PC-9 (cell line): ENCODE measurements at places on chromosomes 12 and 14.

- no peak overlapping the region for H3K27ac ChIP-seq
- no peaks in the 10 kb centered on the region for H3K36me3 ChIP-seq
- peaks cover 3% of the 10 kb centered on the region for H3K4me1 ChIP-seq
- no peak for DNase-seq
- H3K27me3 ChIP-seq = no peaks in the 10 kb centered on the region
Observed at GRCh38 chr12:77888611-77889010, 57.9 kb downstream of the NAV3 start.

GRCh38 chr12:4939418-4940023 is 29.8 kb downstream of the KCNA1 start:
- H3K36me3 ChIP-seq = no peaks in the 10 kb centered on the region
- no peak for DNase-seq
- peaks cover 79% of the 10 kb centered on the region for H3K27me3 ChIP-seq

GRCh38 chr12:124829708-124830304 is 33.9 kb downstream of the SCARB1 start:
- no peak overlapping the region for H3K4me3 ChIP-seq
- H3K4me1 ChIP-seq = peaks cover 27% of the 10 kb centered on the region

GRCh38 chr12:109714141-109714912 is 702 bp downstream of the FAM222A start:
- H3K27me3 ChIP-seq = no peaks in the 10 kb centered on the region
- H3K4me1 ChIP-seq = peaks cover 28% of the 10 kb centered on the region
- DNase-seq = no peak
- no peaks in the 10 kb centered on the region for H3K36me3 ChIP-seq
- no peak overlapping the region for H3K27ac ChIP-seq

DNA sequence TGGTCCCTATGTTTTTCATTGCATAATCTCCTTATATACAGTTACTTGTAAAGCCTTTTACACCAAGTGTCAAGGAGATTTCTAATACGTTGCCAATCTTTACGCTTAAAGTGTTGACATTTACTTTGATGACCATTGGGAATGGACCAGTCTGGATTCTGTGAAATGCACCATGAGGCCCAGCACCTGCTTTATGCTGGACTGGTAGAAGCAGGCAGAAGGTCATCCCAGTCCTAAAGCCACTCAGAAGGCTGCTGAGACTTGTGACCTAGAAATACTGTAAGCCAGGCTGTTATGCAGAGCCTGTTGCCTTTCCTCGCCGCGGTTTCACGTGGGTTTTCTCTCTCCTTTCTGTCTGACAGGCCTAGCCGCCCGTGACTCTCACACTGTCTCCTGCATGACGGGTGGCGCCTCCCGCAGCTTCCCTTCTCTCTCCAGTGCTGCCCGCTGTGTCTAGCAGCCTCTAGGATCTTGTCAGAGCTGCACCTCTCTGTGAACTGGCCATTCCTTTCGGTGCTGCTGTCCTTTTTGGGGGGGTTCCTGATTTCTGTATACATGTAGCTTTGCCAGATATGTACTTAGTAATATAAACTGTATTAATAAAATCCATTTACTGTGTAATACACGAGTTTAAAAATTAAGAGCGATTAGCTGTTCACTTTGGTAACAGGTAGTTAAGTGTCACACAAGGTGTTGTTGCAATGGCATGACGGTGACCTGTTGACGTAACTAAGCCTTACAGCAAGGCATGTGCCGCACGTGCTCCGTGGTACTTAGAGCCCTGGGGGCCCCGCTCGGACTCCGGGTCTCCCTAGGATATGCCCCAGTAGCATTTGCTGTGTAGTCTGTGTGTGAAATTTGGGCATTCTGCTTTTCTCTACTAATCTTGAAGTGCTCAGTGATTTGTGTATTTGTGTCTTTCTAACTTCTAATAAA is 29.7 kb downstream of the XRCC3 start:
- H3K27ac ChIP-seq = no peak overlapping the region
- H3K4me1 ChIP-seq = no peaks in the 10 kb centered on the region
- peaks cover 75% of the 10 kb centered on the region for H3K36me3 ChIP-seq
- H3K4me3 ChIP-seq = no peak overlapping the region
- no peaks in the 10 kb centered on the region for H3K27me3 ChIP-seq

DNA sequence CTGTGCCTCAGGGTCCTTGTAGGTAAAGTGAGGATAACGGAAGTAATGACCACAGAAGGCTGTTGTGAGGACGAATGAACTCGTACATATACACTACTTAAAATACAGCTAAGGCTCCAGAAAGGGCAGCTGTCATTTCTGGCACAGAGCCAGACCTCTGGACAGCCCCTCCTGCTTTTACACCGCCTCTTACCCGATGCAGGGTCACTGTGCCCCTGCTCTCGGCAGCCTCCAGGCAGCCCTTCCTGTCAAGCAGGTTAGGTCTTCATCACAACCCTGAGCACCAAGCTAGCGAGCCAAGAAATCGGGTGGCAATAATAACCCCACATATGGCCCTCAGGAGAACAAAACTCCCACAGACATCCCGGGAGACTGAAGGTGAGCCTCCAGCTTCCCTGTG is 8.5 kb downstream of the TMEM229B start:
- H3K4me1 ChIP-seq = no peaks in the 10 kb centered on the region
- H3K27me3 ChIP-seq = 0 out of 2 replicates have a peak, but pooled peaks cover 5% of the 10 kb centered on the region
- no peak overlapping the region for H3K27ac ChIP-seq
- H3K36me3 ChIP-seq = no peaks in the 10 kb centered on the region
- no peak overlapping the region for H3K4me3 ChIP-seq

- H3K27ac ChIP-seq = no peak overlapping the region
- H3K36me3 ChIP-seq = no peaks in the 10 kb centered on the region
- H3K4me3 ChIP-seq = no peak overlapping the region
Observed at GRCh38 chr12:50964432-50964831, 12.1 kb downstream of the HIGD1C start.

DNA sequence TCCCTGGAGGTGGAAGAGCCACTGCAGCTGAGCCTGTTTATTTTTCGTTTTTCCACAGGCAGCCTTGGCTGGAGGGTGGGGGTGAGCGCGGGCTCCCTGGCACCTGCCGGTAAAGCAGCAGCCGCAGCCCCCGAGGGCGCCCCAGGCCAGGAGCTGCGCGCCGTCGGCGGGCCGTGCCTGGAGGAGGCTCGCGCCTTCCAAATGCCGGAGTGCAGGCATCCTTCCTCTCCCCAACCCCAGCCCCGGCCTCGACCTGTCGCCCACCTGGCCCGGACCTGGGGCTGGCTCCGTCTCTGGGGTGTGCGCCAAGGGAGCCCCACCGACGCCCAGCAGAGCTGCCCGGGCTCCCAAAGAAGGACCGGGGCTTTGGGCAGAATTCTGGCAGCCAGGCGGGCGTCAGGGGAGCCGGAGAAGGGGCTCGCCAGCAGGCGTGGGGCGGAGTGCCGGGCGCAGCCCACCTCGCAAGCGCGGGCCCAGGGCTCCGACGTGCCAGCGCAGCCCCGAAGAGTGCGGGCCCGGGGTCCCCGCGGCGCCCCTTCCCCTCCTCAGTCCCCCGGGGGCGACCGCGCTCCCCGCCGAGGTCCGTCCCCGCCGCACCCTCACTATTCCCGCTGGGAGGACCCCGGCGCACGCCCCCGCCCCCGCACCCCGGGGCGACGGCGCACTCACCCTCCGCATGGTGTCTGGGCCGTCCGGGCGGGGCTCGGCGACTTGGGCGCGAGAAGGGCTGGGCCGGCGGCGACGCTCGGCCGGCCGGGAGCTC is 130.3 kb downstream of the NDUFA12 start:
- H3K27me3 ChIP-seq = peaks cover 5% of the 10 kb centered on the region
- no peaks in the 10 kb centered on the region for H3K4me1 ChIP-seq
- no peaks in the 10 kb centered on the region for H3K36me3 ChIP-seq
- peak overlapping the region; percentile 46; the same call in 1 of the 2 replicates for H3K4me3 ChIP-seq
- DNase-seq = no peak

- H3K36me3 ChIP-seq = peaks cover 10% of the 10 kb centered on the region; the same call in 1 of the 2 replicates
- H3K27ac ChIP-seq = peak overlapping the region; percentile 93
- H3K4me3 ChIP-seq = no peak overlapping the region
- no peaks in the 10 kb centered on the region for H3K27me3 ChIP-seq
- H3K4me1 ChIP-seq = peaks cover 87% of the 10 kb centered on the region
- DNase-seq = no peak
Observed at GRCh38 chr14:68460541-68460940, 332.3 kb downstream of the ZFP36L1 start.

DNA sequence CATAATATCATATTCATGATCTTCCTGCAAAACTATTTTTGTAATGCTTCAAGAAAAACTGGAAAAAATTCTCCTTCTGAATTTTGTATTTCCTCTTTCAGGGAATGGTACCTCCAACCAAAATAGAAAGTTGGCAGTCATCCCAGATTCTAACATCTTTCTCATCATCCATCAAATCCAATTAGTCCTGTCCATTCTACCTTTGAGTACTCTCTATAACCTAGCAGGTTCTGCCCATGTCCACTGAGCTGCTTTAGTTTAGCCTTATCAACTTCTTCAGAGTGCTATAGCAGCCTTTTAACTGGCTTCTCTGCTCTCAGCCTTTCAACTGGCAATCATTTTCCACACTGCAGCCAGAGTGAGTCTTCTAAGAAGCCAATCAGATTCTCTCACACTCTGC is 236.2 kb downstream of the AKAP6 start:
- no peak overlapping the region for H3K27ac ChIP-seq
- H3K36me3 ChIP-seq = no peaks in the 10 kb centered on the region
- no peak for DNase-seq
- H3K4me3 ChIP-seq = no peak overlapping the region
- peaks cover 9% of the 10 kb centered on the region for H3K4me1 ChIP-seq

GRCh38 chr14:95121911-95122620 is 35.3 kb downstream of the DICER1 start:
- no peak overlapping the region for H3K4me3 ChIP-seq
- no peaks in the 10 kb centered on the region for H3K36me3 ChIP-seq
- DNase-seq = no peak
- no peaks in the 10 kb centered on the region for H3K4me1 ChIP-seq
- H3K27ac ChIP-seq = no peak overlapping the region

DNA sequence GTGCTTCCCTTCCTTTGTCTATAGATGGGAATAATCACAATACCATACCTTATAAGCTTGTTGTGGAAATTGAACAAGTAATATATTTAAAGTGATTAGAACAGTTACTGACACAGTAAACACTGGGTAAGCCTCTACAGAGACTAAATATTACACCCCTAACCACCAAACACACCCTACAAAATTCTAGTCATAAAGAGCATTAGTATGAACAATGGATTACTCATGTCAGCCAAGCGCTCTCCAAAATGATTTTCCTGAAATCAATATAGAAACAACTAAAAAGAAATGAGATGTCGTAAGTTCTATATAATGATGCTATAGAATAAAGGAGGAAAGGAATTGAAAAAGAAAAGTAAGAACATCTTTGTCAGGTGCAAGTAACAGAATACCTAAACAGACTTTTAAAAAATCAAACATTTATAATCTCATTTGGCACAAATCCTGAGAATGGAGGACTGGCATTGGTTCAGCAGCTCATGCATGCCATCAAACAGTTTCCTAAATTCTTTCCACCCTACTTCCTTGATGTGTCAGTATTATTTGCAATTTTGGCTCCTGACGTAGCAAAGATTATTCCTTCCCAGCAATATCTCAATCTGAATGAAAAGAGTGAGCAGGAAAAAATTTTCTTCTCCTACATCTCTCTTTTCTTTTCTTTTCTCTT is 118.0 kb downstream of the SINHCAF start:
- H3K27ac ChIP-seq = no peak overlapping the region
- peaks cover 16% of the 10 kb centered on the region for H3K4me1 ChIP-seq
- no peak for DNase-seq
- no peaks in the 10 kb centered on the region for H3K27me3 ChIP-seq
- no peak overlapping the region for H3K4me3 ChIP-seq

DNA sequence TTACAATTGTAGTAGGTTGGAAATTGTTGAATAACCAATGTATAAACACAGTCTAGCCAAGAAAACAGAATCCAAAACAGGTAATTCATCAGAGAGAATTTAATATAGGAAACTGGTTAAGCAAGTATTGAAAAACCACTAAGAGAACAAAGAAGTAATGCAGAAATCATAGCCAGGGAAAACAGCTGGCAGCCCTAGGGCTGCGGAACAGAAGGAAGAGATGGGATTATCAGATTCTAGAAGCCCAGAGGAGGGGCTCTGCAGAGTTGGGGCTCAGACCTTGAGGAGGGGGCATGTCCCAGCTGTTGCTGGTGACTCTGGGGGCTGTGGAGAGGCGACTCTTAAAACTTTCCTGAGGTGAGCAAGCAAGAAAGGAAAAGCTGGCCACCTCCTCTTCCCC is 49.4 kb downstream of the CD9 start:
- peak; percentile 54 for DNase-seq
- H3K27ac ChIP-seq = no peak overlapping the region
- peaks cover 20% of the 10 kb centered on the region for H3K4me1 ChIP-seq
- H3K36me3 ChIP-seq = no peaks in the 10 kb centered on the region
- H3K4me3 ChIP-seq = no peak overlapping the region

DNA sequence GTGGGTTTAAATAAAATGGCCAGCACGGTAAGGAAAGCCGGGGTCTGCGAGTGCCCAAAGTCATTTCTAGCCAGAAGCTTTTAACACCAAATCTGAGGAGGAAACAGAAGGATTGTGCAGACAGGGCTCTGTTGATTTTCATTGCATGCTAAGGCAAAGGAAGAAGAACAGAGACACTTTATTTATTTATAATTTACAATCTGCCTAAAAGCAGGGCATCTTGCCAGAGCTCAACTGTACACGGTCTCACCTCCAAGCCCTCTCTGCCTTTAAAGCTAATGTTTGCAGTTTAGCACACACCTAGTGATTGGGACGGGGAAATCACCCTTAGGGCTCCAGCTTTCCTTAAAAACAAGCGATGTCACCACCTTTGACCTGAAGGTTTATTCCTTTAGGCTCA is 4.0 kb downstream of the KCNA5 start:
- no peak overlapping the region for H3K4me3 ChIP-seq
- no peak for DNase-seq
- no peaks in the 10 kb centered on the region for H3K36me3 ChIP-seq
- H3K27ac ChIP-seq = no peak overlapping the region
- H3K4me1 ChIP-seq = no peaks in the 10 kb centered on the region
- H3K27me3 ChIP-seq = peaks cover 79% of the 10 kb centered on the region

DNA sequence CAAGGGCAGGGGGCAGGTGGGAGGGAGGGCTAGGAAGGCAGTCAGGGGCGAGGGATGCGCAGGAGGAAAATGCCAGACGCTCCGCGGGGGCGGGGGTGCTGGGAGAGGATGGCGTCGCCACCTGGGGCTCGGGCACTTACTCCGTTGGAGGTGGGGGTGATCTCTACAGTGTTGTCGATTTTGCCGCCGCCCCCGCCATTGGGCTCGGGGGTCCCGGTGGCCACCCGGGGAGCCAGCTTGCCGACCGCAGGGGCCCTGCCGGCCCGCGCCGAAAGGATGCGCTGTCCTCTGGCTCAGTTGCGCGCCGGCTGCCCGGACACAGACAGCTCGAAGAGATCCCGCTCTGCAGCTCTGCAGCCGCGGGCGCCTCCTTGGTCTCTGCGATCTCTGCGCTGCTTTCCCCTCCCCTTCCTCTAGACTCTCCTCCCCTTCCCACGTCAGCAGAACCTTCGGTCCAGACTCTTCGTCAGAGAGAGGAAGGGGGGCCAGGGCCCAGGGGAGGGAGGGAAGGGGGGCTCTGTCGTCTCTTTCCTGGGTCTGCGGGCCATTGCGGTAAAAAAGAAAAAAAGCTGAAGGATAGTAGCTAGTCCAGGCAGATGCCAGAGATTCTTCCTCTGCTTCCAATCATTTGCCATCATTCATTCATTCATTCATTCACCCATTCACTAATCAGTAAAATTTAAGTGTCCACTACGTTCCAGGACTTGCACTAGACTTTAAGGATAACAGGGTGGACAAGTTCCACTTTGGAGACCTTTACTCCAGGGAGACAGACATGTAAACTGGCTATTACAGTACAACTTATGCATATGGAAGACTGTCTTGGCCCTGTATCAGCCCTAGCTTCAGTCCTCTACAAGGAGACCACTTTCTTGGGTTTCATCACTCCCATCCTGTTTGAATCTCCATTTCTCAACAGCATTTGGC is at the start of gene SLC22A17:
Gene SLC22A17, minus strand, starts transcription at position 382 of the 927 bp plus-strand sequence.
- H3K27ac ChIP-seq = no peak within 1 kb of the TSS
- no peaks in the 10 kb centered on the region for H3K36me3 ChIP-seq
- no peak within 1 kb of the TSS for H3K4me3 ChIP-seq
- no peaks in the 10 kb centered on the region for H3K4me1 ChIP-seq

- H3K27ac ChIP-seq = no peak overlapping the region
- H3K4me1 ChIP-seq = no peaks in the 10 kb centered on the region
Observed at GRCh38 chr12:124408822-124409517, 114.1 kb downstream of the RFLNA start.
